ENCODE measurements at places on chromosomes 7 and 10.

GRCh38 chr10:110163841-110164240, 43.6 kb upstream of the MXI1 start:
- no peak for DNase-seq

- no peak for DNase-seq
Measured at GRCh38 chr7:9250876-9251275, 817.5 kb downstream of the NXPH1 start.

DNA sequence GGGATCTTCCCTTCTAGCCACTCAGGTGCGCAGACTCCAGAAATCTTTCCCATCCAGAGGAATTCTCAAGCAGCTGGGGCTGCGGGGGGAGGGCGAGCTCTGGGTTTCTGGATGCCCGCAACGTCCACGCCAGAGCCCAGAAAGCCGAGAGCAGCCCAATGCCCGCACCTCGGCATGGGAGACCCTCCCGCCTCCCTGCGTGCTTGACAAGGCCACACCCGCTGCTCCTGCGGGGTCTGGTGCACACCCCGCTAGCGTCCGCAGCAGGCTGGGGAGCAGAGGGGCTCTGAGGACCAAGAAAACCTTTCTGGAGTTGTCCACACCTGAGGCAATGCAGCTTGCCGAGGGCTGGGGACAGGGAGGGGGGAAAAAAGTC, 66.2 kb downstream of the SLC29A4 start:
- DNase-seq = no peak

- DNase-seq = no peak
Measured at GRCh38 chr7:40299097-40299496, 164.3 kb downstream of the SUGCT start.

GRCh38 chr10:61119573-61119972, 175.6 kb upstream of the RHOBTB1 start:
- no peak for DNase-seq

- no peak for DNase-seq
Measured at GRCh38 chr7:121101621-121102020, 113.1 kb downstream of the CPED1 start.

DNA sequence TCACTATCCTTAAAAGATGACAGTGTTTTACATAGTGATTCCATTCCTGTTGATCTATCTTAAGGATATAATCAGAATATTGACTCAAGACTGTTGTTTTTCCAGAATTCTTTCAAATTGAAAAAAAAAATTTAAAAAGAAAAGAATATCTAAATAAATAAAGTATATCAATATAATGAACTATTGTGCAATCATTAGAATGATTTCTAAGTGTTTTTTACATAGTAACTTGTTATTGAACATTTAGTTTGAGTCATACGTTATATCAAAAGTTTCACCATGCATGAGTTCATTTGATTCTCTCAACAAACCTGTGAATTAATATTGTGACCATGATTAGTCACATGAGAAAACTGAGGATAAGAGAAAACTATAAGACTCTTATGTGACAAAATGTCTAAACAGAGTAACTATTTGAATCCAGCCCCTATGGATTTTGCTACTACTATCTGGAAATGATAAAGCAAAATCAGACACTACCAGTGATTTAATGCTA, 46.1 kb downstream of the KLF6 start:
- no peak for DNase-seq

DNA sequence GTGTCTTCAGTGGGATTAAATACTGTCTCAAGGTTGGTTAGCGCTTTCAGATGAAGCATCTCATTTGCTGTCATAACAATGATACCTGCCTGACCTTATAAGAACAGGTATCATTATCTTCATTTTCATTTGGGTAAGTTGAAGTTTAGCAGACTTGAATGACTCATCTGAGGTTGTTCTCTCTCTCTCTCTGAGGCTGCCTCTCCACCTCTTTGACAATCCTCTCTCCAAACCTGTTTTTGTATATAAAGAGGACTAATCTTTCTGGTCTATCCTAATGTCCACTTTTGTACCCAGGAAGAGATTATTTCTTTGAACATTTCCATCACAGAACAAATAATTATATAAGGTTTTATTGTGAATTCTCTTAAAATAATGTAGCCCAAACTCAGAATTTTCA, 291.4 kb downstream of the KLF6 start:
- DNase-seq = no peak

- peak; percentile 61 for DNase-seq
Measured at GRCh38 chr7:45259966-45260646, 102.5 kb downstream of the RAMP3 start.

DNA sequence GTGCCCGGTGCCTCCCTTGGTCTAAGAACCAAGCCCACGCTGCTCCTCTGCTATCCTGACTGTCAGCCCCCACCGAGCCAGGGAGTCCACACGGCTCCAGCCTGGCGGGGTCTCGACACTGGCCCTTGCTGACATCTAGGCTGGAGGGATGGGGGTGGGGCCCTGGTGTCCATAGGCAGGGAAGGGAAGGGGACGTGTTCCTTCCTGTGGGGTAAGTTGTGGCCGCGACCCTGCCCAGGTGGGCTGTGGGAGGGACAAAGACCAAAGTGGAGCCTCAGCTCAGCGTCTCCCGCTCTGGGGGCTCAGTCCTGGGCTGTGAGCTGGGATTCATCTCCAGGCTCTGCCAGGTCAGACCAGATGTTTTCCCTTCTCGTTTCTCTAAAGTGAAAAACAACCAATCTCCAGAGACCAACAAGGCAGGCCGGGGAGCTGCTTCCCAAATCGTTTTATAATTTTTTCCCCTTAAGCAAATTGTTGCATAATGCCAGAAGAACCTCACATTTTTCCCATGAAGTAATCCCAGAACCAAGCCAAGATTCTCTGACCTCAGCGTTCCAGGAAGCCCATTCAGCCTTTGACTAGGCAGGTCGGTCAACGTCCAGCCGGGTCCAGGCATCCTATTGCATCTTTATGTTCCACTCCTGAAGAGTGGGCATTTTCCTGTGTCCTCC, 101.2 kb downstream of the RGS10 start:
- no peak for DNase-seq

- DNase-seq = no peak
Measured at GRCh38 chr7:8303904-8304528, 42.0 kb upstream of the ICA1 start.

Measured in CD4-positive, alpha-beta T cell treated with Interleukin-10 for 1 hour (primary cell).